HuH-7.5 (cell line): ENCODE measurements at places on chromosomes 1 and 21.

DNA sequence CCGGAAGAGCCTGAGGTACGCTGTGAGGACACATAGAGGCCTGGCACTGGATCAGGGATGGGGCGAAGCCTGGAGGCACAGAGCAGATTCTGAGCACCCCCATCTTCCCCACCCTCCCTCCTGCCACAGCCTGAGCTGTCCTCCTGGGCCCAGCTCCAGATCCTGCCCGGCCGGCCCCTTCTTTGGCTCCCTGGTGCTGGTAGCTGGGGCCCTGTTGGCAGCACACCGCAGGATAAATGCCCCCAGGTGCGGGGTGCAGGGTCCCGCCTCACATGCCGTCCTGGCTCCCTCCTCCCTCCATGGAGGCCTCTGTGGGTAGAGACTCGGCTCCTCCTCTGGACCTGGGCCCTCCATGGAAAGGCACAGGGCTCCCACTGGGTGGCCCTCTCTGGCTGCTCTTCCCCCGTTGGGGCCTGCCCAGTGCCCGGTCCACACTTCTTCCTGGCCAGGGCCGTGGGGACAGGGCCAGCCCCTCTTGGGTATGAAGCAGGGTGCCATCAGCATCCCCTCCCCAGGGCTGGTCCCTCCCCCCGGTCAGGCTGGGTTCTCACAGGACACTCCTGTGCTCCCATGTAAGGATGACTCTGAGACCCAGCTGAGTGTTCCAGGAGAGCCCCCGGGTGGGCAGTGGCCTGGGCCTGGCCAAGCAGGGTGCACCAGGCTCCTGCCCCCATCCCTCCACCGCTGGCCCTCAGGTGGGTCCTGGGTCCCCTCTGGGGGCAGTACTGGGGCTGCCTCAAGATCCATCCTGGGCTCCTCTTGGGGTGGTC is 1.1 kb upstream of the OBSCN start:
- DNase-seq = no peak

DNA sequence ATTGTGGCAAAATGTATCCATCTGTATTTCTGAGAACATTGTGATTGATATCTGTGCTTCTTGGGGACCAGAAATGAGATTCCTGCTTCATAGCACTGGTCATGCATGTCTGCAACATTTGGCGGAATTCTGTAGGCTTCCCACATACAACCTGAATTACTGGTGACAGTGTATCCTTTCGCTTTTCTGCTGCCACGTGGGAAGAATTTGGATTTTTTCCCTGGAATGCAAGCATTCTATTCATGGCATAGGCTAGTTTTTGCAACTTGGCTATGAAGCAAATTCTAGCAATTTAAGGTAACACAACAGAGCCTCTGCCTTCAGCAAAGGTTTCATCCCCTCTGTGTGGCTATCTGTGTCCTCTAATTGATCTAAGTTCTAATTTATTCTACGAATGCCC is 85.9 kb downstream of the BCAR3 start:
- DNase-seq = no peak

DNA sequence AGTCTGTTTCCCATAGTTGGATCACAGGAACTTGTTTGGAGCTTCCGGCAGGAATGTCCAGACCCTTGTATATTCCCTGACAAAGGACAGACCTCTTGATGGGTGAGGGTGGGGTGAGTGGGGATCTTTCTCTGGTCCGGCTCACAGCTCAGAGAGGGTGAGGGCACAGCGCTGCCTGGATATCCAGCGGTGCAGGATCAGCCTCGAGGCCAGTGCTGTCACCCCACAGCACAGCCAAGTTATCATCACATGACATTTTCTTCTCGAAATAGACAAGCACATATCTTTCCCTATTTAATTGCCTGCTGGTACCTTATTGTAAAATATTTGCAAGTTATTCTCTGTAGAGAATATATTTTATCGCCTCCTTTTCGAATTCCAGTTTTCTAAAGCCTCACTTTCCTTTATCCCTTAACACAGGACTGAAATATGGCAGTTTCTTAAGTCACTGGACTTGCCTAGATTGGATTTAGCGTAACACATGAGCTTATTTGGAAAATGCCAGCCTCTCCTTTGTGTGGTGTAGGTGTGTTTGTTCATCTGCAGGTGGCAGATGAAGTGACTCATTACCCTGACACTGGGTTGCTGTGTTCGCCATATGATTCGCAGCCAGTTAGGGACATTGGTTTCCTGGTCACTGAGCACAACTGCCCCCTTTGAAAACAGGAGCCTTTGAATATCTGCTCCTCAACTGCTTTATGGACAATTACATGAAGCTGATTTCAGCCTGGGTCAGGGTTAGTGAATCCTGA is 21.4 kb downstream of the CLIC6 start:
- DNase-seq = no peak

DNA sequence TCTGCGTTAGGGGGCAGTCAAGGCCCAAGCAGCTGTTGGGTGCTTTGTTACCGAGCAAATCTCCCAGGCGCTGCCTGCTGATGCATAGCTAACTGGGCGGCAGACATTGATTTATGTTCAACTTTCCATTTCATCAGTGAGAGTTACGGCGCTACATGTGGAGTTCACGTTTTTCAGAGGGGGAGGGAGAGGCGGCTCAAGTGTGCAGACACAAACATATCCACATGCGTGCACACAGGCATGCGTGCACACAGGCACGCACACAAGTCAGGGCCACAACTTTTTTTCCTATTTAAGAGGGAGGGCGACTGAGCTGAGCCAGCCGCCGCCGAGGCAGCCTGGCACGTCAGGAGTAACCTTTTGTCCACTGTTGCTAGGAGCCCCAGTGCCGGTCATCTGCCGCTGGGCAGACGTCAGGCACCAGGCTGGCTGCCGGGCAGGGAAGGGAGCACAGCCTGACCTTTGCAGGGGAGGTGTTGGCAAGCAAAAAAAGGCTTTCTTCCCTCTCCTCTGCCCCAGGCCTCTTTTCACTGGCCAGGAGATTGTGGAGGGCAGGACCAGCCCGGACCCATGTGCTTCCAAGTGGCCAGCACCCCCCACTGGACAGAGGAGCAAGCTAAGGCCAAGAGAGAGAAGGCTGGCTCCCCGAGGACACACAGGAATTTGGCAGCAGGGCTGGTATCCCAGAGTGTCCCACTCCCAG is 73.3 kb downstream of the MRPL37 start:
- DNase-seq = no peak

DNA sequence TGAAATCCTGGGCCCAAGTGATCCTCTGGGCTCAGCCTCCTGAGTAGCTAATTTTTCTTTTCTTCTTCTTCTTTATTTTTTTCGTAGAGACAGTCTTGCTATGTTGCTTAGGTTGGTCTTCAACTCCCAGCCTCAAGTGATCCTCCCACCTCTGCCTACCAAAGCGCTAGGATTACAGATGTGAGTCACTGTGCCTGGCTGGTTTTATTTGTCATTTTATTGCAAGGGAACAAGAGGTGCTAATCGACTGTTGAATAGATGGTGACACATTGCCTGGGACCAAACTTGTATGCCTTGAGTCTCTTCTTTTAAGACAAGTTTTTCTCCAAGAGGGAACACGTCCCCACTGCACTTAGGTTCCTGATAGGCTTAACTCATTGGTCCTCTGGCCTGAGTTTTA is 20.0 kb upstream of the KLHDC8A start:
- DNase-seq = no peak

DNA sequence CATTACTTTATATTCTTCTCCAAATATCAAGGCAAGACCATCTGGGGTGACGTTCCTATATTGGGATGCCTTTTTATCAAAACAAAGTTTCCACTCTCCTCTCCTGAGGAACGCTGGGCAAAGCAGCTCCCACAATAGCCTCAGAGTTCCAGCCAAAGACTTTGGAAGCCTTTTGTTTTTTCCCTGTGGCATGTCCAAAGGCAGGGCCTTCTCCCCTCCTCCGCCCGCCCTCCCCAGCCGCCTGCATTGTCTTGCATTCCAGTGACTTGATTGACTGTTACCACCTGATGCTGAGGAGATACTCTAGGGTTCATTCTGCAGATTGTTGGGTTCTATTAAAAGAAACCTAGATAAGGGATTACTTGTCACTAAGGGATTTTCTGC is 43.5 kb downstream of the PROX1 start:
- DNase-seq = no peak

DNA sequence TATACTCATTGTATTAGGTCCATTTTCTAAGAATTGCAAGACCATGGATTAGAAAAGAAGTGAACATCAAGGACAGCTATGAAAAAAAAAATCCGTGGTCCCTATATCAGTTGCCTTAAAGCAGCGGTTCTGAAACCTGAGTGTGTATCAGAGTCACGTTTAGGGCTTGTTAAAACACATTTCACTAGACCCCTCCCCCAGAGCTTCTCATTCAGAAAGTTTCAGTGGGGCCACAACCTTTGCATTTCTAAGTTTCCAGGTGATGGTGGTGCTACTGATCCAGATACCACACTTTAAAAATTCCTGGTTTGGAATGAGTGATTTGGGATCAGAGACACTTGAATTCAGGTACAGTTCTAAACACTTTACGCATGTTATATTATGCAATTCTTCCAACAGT is 96.1 kb upstream of the PRMT6 start:
- DNase-seq = no peak

DNA sequence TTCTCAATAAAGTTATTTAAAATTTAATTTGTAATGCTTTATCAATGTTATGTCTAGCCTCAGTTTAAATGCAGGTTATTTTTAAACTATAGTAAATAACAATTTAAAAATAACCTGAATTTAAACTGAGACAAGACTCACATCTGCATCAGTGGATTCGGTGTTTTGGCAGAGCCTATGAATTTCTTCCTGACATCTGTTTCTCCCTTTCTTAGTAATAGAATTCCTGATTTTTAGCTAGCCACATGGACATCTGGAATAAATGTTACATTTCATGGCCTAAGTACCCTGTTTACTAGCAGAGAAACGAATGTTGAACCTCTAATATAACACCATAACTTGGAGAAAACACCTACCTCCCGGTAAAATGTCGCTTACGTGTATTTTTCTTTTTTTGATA is 1141.6 kb upstream of the ADGRL2 start:
- no peak for DNase-seq

GRCh38 chr1:6001992-6002576 is 9.9 kb upstream of the NPHP4 start:
- DNase-seq = no peak

DNA sequence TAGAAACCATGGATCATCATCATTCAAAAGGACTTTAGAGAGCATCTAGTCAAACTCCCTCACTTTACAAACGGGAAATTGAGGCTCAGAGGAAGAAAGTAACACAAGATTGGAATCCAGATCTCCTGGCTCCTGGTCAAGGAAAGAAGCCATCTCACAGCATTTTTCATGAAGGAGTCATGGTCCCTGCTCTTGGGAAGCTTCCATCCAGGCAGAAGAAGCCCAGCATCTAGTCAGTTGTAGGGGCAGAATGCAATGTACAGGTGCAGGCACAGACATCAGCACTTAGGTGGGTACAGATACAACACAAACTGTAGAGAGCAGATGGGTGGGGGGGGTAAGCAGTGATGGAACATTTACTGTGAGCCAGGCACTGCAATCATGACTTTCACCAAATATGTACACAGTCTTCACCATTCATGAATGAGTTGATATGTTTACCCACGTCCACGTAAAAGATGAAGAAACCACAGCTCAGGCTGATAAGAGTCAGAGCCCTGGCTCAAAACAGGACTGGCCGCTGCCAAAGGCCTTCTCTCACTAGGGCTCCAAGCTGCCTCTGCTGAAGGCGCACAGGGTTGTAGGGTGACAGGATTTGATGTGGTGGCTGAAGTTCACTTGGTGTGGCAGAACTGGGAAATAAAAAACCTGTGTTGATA is 44.0 kb downstream of the OPTC start:
- DNase-seq = peak; percentile 73

GRCh38 chr1:5099558-5099957 is 445.1 kb downstream of the AJAP1 start:
- DNase-seq = no peak

DNA sequence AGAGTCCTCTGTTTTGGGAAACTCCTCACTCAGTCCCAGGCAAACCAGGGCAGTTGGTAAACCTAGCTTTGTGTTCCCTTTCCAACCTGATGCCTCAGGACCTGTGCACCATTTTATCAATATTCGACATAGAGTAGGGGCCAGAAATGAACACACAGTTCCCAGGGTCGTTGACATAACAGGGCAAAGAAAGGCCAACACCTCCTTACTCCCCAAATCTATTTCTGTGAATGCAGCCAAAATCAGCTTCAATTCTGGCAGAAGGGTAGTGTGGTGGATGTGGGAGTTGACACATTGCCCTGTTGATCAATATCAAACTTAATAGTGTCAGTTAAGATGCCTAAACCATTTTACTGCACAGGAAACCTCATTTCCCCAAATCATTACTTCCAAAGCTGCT is 104.6 kb upstream of the SPATA6 start:
- no peak for DNase-seq

DNA sequence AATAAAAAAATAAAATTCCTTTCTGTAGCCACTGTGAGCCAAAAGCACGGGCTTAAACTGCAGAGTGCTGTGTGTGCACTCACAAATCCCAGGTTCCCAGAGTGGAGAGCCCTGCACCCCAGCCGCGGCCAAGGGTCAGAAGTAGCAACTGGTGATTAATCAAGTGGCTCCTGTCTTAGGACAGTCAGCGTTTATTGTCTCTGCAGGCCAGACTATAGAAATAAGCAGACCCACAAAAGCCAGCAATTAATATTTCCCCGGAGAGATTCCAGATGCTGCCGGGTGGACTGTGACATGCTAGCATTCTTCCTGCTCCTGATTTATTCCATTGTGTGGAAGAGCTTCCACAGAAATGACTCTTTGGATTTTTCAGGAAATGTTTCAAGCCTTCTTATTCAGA is 412.2 kb downstream of the KIF26B start:
- no peak for DNase-seq

DNA sequence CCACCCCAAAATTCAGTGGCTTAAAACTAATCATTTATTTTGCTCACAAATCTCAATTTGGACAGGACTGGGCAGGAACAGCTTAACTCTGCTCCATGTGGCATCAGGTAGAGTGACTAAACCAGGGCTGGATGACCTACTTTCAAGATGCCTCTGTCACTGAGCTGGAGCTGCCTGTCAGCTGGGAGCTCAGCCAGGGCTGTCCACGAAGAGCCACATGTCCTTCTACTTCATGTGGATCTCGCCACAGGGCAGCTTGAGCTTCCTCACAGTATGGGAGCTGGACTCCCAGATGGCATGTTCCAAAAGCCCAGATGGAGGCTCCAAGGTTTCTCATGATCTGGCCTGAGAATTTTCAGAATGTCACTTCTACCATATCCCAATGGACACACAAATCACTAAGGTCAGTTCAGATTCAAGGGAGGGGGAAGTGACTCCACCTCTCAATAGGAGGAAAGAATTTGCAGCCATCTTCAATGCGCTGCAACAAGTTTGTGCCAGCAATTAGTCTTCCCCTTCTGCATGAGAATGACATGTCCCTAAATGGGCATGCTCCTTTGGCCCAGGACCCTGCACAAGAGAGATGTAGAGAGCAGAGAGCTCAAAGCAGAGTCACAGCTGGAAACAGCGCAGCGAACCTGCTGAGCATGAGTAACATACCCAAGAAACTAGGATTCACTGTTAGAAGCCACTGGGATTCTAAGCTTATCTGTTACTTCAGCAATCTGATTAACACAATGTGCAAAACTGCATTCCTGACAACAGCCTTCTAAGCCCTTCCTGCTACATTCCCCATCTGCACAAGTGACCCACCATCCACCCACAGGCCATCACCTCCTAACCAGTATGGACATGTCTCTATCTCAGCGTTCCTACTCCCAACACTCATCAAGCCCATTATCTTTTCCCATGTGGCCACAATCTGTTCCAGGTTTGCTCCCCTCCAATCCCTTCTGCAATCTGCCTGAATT is 17.0 kb downstream of the HLCS start:
- DNase-seq = no peak
